Stimulated activated CD8-positive, alpha-beta memory T cell treated with anti-CD3 and anti-CD28 coated beads, Interleukin-4, amount 100 ng/mL, for 4 hours (primary cell): ENCODE measurements at places on chromosomes 11 and 22.

DNA sequence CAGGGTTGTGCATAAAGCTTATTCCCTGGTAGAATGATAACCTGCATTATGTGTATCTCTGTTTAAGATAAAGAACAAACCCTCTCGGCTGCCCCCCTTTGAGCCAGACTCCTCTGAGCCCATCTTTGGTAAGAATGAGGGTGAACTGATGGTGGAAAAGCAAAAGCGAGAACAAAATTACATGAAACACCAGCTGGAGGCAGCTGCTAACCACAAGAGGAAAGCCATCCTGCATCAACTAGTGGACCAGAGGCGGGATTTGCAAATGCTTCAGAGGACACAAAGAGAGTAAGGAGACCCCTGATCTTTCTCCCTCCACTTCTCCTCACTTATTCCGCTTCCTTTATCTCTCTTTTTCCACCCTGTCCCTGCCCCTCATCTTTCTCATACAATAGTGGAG lies 40.3 kb downstream of the CCDC81 start:
- no peak for DNase-seq

GRCh38 chr11:32529994-32530588 lies 53.5 kb upstream of the EIF3M start:
- DNase-seq, result no peak

DNA sequence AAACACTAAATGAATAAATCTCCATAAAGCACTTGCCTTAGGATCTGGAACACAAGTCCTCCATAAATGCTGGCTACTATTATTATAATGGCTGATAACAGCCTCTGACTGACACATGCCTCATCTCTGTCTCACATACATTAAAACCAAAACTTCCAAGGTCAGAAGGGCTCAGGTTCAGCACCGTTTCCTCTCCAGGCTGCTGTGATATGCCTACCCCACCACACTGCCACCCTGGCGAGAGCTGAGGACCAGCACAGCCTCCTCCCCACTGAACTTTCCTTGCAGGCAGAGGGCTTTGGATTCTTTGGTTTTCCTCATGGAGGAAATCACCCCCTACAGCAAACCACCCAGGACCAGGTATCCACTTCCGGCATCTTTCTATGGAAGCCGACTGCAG lies 112.8 kb downstream of the ABTB2 start:
- DNase-seq, result no peak

- no peak for DNase-seq
Measured at GRCh38 chr22:19659805-19660345, 54.4 kb upstream of the SEPTIN5 start.

- DNase-seq, result no peak
Measured at GRCh38 chr11:123357353-123357989, 72.6 kb upstream of the GRAMD1B start.

GRCh38 chr11:94636388-94636949 lies 69.3 kb downstream of the PIWIL4 start:
- no peak for DNase-seq

DNA sequence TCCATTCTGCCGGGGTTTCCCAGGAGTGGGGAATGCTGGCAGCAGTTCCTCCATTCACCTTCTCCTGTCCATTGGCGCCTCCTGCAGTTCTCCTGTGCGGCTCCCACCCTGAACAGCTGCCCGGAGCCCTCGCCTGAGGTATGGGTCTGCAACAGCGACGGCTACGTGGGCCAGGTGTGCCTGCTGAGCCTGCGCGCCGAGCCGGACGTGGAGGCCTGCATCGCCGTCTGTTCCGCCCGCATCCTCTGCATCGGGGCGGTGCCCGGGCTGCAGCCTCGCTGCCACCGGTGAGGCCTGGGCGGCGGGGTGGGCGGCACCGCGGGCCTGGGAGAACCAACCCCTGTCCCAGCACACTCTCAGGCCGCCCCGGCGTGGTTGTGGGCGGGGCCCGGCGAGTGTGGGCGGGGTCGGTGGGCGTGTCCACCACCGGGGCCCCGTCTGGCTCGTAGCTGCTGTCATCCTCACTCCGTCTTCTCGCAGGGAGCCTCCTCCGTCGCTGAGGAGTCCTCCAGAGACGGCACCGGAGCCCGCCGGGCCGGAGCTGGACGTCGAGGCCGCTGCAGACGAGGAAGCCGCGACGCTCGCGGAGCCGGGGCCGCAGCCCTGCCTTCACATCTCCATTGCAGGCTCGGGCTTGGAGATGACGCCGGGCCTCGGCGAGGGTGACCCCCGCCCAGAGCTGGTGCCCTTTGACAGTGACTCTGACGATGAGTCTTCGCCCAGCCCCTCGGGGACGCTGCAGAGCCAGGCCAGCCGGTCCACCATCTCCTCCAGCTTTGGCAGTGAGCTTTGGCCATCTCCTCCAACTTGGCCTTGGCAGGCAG lies 14.0 kb upstream of the RELT start:
- no peak for DNase-seq

GRCh38 chr11:124608147-124608546 lies 3.1 kb upstream of the PANX3 start:
- no peak for DNase-seq
